ENCODE measurements at places on chromosomes 7 and 10.

DNA sequence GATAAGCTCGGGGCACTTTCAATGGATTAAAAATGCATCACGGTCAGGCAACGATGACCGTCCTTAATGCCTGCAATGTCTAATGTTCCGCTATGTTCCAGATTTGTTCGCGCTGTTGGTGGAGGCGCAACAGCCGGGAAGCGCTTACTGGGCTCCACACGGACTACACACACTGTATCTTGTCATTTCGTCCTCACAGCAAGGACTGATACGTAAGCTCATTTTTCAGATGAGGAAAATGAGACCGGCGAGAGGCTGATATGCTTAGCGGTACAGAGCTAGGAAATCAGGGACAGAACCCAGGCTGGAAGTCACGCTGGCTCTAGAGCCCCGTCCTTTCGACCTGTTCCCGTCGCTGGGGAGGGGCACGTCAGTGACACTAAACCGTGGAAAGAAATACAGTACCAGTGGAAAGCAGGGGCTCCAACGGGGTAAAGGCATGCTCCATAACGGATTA lies 670 bp downstream of the TPK1 start:
- no peak for DNase-seq

DNA sequence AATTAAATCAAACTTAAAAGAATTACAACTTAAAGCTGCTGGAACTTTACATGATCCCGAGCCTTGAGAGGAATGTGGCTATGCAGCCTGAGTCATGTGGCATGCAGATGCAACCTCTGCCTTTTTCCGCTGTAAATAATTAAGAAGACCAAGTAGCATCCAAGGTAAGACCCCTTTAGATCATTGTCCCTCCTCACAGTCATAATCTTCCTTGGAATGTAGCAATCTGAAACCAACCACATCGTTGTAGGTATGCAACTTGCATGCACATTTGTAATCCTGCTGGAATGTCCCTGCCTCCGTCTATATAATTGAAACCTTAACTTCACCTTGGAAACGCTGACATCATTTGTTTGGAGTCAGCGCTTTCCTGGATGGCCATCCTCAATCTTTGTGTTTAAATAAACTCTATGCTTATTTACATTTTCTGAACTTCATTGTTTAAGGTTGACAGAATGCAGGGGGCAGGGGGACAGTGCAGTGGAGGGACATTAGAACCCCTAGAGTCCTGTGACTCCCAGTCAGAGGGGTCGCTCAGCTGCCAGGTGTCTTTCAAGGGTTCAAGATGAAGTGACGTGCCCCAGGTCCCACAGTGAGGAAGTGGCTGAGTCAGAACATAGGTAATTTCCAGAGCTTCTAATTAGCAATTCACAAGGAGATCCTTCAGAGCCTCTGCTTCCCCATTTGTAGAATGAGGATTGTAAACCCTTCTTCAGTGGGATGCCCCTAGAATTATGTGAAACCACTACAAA lies 110.7 kb downstream of the RALA start:
- DNase-seq = no peak

GRCh38 chr10:20890009-20890408 lies 7.1 kb downstream of the NEBL start:
- DNase-seq = no peak

DNA sequence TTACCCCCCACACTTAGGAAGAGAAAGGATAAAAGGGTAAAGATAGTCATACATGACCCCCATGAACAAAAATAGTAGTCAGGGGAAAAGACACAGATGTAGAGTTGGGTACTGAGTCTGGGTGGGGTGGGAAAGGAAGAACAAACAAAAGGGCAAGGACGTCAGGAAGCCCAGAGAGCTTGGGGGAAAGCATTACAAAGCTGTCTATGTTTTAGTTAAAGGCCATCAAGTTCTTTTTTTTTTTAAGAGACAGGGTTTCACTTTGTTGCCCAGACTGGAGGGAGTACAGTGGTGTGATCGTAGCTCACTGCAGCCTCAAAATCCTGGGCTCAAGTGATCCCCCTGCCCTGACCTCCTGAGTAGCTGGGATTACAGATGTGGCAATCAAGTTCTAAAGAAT lies 98.4 kb upstream of the PDLIM1 start:
- no peak for DNase-seq

- DNase-seq = no peak
These were observed 76.1 kb upstream of the PITRM1 start for GRCh38 chr10:3248526-3249306.

- DNase-seq = no peak
These were observed 62.9 kb downstream of the PTTG1IP2 start for GRCh38 chr7:90532231-90532929.

DNA sequence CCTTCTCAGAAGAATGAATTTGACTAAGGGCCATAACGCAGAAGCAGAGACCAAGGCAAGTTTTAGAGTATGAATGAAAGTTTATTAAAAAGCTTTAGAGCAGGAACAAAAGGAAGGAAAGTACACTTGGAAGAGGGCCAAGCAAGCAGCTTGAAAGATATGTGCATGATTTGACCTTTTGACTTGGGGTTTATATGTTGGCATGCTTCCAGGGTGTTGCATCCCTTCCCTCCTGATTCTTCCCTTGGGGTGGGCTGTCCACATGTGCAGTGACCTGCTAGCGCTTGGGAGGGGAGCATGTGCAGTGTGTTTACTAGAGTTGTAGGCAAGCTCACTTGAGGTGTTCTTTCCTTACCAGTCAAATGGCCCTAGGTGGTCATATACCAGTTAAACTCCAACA lies 37.9 kb upstream of the LRRN3 start:
- no peak for DNase-seq

GRCh38 chr10:65570143-65571010 lies 1355.5 kb upstream of the LRRTM3 start:
- no peak for DNase-seq

DNA sequence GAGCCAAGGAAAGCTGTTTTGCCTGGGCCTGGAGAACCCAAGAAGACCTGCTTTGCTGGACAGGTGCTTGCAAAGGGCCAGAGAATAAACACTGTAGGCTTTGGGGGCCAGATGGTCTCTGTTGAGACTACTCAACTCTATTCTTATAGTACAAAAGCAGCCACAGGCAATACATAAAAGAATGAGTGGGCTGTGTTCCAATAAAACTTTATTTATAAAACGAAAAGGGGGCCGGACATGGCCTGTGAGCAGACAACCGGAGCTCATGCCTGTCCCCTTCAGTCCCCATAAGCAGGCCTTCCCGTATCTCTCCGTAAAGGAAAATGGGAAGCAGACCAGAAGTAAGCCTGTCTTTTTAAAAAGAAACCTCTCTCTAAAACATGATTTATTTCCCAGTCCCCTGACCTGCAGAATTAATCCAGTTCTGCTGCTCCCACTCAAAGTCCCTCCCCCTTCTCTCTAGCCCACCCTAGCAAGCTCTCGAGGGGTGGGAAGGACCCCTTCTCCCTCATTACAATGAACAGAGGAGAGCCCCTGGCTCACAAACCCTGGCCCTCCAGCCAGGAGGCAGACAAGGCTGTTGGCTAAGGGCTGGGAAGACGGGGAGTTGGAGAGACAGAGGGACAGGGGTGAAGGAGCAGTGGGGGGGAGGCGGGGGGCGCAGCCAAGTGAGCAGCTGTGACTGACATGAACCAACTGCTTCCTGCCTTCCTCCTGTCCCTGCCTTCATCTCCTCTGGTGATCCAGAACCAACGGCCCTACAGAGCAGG lies 177.8 kb downstream of the NEURL1 start:
- no peak for DNase-seq

GRCh38 chr10:50231515-50232260 lies 19.6 kb downstream of the ASAH2 start:
- DNase-seq = no peak

DNA sequence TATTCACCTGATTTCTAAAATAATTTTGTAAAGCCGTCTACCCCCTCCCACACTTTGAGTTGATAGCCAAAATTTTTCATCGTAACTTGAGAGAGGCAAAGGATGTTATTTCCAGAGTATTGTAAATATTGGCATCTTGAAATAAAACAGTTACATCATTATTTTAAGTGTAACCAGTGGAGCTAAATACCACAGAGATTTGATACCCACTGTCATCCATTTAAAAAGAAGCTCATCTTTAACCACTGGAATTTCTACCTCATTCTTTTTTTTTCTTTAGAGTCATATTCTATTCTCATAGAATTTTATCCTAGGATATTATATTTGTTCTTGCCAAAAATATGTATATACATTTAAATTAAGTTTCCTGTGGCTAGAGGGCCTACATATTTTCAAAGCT lies 48.6 kb downstream of the CAMK1D start:
- no peak for DNase-seq

- DNase-seq = no peak
These were observed 267.7 kb upstream of the NFE2L3 start for GRCh38 chr7:25884265-25884828.

DNA sequence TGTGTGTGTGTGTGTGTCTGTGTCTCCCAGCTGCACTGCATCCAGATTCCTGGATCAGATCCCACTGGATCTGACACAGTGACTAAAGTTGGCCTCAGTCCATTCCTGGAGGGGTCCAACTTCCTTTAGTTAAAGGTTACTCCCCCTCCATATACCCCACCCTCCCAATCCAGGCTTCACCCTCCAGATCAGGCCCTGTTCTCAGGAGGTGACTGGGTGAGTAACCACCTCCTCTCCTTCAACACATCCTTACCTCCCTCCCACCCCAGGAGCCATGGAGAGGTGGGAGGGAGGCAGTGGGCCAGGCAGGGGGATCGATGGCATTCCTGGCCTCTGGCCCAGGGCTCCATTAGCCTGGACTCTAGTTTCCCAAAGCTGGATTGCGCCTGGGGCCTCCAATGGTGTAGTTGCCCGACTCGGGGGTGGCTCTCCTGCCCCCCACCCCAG lies 11.3 kb downstream of the KCNIP2 start:
- DNase-seq = no peak

DNA sequence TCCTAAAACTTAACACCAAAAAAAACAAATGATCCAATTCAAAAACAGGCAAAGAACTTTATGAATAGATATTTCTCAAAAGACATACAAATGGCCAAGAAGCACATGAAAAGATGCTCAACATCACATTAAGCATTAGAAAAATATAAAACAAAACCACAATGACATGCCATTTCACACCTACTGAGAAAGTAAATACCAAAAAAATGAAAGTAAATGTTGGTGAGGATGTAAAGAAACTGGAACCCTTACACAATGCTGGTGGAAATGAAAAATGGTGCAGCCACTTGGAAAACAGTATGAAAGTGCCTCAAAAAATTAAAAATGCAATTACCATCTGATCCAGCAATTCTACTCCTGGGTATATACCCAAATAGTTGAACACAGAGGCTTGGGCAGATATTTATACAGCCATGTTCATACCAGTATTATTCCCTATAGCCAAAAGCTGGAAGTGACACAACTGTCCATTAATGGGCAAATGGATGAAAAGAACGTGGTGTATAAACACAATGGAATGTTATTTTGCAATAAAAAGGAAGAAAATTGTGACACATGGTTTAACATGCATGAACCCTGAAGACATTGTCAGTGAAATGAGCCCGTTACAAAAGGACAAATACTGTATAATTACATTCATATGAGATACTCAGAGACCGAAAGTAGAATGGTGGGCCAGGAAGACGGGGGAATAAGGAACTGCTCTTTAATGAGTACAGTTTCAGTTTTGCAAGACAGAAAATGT lies 89.0 kb downstream of the JMJD1C start:
- DNase-seq = no peak

- DNase-seq = no peak
These were observed 110.9 kb upstream of the LANCL2 start for GRCh38 chr7:55254242-55254595.

GRCh38 chr7:135414850-135415439 lies 95.0 kb downstream of the CNOT4 start:
- no peak for DNase-seq

- no peak for DNase-seq
These were observed 399.5 kb upstream of the LRGUK start for GRCh38 chr7:133727476-133728214.

DNA sequence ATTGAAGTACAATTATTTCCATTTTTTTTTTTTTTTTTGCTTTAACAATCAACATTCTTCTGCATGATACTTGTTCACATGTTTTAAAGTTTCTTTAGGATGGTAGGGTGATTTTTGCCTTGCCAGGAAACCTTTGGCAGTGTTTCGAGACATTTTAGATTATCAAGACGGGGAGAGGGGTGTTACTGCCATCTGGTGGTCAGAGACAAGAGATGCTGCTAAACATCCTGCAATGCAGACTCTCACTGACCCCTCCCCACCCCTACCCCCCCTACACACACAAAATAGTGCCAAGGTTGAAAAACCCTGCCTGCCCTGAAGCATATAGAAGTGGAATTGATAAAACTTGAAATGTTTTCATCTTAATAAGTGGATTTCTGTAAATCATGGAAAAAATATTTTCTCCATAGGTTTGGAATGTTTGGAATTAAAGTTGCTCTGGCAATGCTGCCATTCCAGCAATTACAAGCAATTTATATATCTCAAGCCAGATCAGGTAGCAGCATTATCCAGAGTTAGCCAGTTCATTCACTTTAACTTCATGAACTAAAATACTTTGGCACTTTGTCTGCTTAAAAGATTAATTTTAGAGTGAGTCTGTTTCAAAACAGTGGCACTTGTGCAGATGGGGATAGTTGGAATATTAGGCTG lies 62.1 kb downstream of the SDHAF3 start:
- no peak for DNase-seq

DNA sequence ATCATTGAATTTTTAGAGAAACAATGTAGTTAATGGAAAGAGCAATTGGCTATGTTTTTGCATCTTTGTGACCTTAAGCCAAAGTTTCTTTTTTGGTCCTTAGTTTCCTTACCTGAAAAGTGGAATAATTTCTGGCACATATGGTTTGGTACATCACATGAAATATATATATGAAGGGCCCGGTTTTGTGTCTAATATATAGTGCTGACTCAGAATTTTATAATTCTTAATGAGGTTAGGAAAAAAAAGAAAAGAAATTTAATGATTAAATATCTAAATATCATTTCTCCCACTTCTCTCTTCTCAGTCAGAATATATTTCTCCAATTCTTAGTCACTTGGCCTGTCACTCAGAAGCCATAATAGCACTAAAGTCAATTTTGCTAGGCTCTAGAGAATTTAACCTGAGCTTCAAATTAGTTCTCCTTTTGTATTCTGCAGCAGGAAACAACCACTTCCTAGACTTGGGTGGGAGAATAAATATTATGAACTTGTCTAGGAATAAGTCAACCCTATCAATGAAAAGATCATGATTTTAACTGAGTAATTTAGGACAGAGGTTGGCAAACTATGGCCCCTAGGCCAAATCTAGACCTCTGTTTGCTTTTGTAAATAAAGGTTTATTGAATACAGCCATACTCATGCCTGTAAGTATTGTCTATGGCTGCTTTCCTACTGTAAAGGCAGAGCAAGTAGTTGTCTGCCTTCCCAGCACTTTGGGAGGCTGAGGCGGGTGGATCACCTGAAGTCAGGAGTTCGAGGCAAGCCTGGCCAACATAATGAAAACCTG lies 34.6 kb downstream of the PPP1R9A start:
- DNase-seq = no peak

DNA sequence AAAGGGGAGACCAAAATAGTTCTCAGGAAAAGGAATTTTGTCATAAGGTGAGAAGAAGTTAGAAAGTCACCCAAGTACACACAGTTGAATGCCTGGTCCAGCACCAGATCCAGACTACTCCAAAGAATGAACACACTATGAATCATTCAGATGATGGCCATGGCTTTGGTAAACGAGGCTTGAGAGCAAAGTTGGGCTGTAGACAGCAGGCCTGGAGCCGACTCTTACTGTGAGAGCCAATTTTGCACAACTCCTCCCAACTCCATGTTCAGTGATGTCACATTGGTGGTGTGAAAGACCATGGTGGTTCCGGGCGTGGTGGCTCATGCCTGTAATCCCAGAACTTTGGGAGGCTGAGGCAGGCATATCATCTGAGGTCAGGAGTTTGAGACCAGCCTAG lies 131.6 kb downstream of the PKD1L1 start:
- no peak for DNase-seq

All from stimulated activated CD8-positive, alpha-beta memory T cell treated with anti-CD3 and anti-CD28 coated beads, Interleukin-4, amount 100 ng/mL, for 4 hours (primary cell).